ENCODE measurements at places on chromosomes 2 and 18. TPM values are rescaled to one million over a fixed set of nuclear protein-coding genes. Genes with fewer than 3 reads are reported as not detected.

- DNase-seq: no peak
These were observed 209.6 kb upstream of the TNP1 start for GRCh38 chr2:217069263-217070042.

DSEL gene
- total RNA-seq: 9.4 TPM

ZNF516 gene
- 41.8 TPM for total RNA-seq

GRCh38 chr2:172425336-172425735 lies 2.0 kb upstream of the ITGA6 start:
- DNase-seq: no peak

DNA sequence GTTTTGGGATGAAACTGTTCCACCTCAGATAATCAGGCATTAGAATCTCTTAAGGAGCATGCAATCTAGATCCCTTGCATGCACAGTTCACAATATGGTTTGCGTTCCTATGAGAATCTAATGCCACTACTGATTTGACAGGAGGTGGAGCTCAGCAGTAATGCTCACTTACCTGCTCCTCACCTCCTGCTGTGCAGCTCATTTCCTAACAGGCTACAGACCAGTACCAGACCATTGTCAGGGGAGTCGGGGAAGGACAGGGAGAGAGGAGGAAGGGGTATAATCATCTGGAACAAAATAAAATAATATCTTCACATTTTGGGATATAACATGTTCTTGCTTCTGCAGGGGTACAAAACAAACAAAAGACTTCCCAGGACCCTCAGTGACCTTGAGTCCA lies 532.0 kb upstream of the FSHR start:
- DNase-seq: no peak

- no peak for DNase-seq
These were observed 211.0 kb downstream of the KCNE4 start for GRCh38 chr2:223262946-223263345.

DNA sequence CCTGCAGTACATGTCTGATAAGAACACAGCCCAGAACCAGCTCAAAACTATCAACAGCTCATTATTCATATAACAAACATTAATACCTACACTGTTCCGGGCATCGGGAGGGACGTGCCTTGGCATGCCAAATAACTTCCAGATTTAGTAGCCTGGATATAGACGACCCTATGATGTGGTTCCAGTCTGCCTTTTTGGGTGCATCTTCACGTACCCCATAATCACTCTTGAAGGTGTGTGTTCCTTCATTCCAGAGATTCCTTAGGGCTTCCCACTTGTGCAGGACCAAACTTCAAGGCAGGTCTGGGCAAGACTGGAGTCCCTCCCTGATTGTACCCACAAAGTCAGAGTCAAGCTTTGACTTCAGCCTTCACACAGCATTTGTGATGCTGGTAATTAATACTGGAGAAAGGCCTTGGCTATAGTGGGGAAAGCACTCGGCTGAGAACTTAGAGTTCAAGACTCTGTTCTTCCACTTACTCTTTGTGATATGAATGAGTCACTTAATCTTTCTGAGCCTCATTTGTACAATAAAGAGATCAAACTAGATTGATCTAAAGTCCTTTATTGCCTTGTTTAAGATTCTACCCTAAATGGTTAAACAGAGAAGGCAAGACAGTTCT lies 27.7 kb upstream of the SPATS2L start:
- DNase-seq: no peak

DNA sequence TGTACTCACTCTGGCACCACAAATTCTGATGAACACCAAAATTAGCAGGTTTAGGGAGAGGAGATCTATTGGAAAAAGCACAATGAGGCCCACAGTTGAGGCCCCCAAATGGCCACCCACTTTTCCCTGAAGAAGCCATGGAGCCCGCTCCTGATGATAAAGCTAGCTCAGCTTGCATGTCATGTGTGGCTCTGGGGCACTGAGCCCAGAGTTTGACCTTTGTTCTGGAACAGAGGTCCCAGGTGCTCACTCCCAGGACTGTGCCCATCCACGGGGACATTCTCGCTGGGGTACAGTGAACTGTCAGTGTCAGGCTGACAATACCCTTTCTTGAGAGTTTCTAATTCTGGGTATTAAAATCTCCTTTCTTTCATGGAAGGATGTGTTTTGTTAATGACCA lies 36.2 kb downstream of the XDH start:
- no peak for DNase-seq

GPR155 gene
- 0.26 TPM for total RNA-seq

- DNase-seq: no peak
These were observed 849.1 kb upstream of the SALL3 start for GRCh38 chr18:78130232-78131195.
